ENCODE measurements at places on chromosomes 6 and 20.
A peak's percentile ranks its signal among the peaks of the same experiment; 100 is the strongest.

- DNase-seq = no peak
Observed at GRCh38 chr6:71599359-71599758, 287.0 kb upstream of the RIMS1 start.

DNA sequence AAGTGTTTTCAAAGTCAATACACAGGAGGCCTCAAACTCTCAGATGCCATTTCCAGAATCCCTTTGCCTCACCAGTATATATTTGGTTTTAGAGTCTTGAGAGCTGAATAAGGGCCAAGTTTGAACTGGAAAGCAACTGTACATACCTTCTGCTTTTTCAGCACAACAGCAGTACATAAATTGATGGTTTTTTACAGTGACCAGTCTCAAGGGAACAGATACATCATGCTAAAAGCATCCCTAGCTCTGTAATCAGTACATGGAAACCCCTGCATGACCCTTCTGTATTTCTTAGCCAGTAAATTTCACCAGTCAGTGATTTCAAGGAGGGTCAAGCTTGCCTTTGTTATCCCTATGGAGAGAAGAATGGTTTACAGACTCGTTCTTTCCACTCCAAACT lies 40.6 kb upstream of the ECHDC1 start:
- DNase-seq = peak; percentile 50

- DNase-seq = peak; percentile 70
Observed at GRCh38 chr6:162151021-162151665, 576.4 kb downstream of the PRKN start.

DNA sequence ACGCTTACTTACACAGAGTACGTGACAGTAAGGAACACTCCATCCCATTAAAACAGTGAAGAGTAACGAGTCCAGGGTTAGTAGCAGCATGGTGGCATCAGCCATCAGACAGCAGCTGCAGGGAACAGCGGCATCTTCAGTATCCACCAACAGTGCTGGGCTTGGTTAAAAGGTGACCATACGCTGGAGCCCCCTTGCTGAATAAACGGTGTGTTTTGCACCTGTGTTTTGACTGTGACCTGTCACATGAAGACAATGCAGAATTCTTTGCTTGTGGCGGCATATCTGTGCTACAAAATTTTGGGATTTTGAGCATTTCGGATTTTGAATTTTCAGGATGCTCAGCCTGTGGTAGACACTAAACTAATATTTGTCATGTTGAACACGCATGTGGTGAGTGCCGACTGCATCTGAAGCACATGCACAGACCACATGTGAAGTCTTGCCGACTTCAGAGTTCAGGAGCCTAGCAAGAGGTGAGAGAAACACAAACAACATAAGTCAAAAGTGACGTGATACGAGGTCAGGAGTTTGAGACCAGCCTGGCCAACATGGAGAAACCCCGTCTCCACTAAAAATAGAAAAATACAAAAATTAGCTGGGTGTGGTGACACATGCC lies 69.3 kb upstream of the FRMD1 start:
- no peak for DNase-seq

GRCh38 chr6:90387383-90387775 lies 90.7 kb upstream of the BACH2 start:
- DNase-seq = peak; percentile 49
